ENCODE measurements at places on chromosomes 7 and 10.

DNA sequence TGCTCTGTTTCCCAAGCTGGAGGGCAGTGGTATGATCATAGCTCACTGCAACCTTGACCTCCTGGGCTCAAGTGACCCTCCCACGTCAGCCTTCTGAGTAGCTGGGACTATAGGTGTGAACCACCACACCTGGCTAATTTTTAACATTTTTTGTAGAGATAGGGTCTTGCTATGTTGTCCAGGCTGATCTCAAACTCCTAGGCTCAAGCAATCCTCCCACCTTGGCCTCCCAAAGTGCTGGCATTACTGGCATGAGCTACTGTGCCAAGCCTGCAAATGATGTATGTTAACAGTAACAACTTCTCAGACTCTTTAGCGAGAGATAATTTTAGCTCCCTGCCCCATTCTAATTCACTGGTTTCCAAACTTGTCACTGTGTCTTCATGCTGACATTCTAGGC lies 27.7 kb upstream of the SEPHS1 start:
- no peak for DNase-seq

- DNase-seq, result no peak
These were observed 67.4 kb downstream of the KIAA1549 start for GRCh38 chr7:138913783-138914182.

DNA sequence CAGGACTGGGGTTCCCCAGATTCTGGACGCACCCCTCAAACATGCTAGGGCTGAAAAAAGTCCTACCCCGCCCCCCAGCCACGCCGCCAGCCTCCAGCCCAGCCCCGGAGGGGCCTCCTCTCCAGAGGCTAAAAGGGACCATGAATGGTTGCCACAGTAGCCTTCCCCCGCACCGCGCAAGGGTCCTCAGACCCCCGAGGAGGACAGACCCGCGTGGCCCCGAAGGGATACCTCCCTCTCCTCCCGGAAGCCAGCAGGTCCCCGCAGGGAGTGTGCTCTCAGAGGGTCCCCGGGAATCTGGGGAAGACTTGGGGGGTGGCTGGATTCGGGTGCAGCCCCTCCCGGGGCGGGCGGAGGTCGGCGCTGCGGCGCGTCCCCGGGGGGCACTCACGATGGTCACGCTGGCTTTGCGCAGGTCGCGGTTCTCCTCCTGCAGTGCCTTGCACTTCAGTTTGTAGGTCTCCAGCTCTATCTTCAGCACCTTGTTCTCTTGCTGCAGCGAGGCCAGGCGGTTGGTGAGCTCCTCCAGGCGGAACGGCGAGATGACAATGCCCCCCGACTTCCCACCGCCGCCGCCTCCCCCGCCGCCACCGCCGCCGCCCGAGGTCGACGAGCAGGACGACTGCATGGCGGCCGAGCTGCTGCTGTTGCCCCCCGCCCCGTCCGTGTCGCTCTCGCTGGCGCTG lies 482 bp downstream of the CCDC6 start:
- DNase-seq, result no peak

DNA sequence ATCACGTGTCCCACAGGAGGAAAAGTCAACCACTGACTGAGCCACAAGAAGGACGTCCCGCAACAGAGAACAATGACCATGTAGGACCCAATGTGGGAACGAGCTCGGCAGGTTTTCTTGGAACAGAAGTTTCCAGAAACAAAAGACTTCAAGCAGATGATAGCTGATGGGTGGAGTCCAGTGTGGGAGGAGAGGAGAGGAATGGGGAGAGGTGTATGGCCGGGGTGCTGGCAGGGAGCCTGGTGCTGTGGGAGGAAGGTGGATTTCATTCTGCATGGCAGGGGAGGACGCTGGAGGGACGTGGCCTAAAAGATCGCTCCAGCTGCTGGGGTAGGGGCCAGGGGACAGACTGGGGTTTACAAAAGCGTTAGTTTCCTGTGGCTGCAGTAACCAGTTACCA lies 48.5 kb upstream of the LMTK2 start:
- DNase-seq, result no peak

DNA sequence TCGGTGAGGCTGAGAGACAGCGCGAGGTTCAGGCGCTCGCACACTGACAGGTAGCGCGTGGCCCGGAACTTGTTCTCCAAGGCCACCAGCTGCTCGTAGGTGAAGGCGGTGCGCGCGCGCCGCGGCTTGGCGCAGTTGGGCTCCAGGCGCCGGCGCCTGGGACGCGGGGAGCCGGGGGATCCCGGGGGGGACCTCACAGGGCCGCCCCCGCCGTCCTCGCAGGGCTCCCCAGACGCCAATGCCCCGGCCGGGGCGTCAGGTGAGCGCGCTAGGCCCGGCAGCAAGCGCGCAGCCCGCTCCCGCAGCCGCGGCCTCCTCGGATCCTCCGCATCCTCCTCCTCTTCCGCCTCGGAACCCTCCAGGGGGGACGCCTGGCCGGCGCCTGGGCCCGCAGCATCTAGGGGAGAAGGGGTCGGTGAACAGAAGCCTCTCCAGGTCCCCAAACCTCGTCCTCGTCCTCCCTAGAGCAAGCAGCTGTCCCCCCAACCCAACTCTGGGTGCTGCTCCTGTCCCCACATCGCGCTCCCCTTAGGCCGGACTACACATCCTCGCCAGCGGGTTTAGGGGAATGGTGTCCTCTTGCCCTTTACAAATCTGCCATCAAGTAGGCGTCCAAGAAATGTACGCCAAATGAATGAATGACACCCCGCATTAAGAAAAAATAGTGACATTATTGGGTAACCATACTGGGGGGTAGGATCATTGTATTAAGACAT lies 1.9 kb downstream of the NKX1-2 start:
- no peak for DNase-seq

DNA sequence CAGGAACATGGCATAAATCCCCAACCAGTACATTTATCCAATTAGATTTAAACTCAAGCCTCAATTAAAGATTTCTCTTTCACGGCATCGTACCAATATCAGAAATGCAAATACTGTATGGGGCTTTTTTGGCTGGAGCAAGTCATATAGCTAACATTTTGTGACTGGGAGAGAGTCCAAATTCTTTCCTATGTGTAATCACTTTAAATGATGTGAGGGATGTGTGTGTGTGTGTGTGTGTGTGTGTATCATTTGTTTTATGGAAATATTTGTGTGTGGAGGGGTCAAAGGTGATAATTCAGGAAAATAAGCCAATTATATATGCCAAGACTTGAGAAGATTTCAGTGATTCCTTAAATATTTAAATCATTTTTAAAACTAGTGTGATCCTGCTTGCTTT lies 196.6 kb downstream of the TRIL start:
- DNase-seq, result no peak

GRCh38 chr7:20249376-20249775 lies 32.2 kb upstream of the MACC1 start:
- no peak for DNase-seq

- DNase-seq, result no peak
These were observed 20.9 kb downstream of the TEX36 start for GRCh38 chr10:125661941-125662515.

- DNase-seq, result no peak
These were observed 141.1 kb downstream of the CDK14 start for GRCh38 chr7:90736968-90737939.

DNA sequence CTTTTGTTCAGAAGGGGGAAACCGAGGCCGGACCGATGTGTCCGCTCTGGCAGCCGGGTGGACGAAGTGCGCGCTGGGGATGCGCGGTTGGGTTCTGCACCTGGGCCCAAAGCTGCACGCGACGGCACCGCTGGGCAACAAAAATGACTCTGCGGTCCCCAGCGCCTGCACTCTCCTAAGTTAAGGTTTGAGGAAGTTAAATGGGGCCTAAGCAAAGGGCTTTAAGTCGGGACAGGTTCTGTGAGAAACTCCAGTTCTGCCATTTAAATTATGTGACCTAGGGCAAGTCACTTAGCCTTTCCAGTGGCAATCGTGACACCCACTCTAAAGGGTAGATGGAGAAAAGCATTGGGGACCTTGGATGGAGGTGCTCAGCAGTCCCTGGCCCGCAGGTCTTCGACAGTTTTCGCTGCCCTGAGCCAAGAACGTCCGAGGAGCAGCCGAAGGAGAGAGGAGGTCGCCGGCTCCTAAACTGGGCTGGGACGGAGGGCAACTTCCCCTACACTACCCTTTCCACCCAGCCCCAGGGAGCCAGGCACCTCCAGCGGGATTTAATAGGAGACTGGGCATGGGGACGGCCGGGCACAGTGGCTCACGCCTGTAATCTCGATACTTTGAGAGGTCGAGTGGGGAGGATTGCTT lies 534 bp upstream of the ACBD5 start:
- peak; percentile 54 for DNase-seq

- no peak for DNase-seq
These were observed 15.9 kb downstream of the SH3PXD2A start for GRCh38 chr10:103839519-103839871.

GRCh38 chr10:110765513-110766319 lies 106.0 kb upstream of the PDCD4 start:
- DNase-seq, result no peak

- no peak for DNase-seq
These were observed 97.3 kb upstream of the YAE1 start for GRCh38 chr7:39468808-39469374.

All from hematopoietic multipotent progenitor cell treated with erythropoietin and hydrocortisone succinate and interleukin-3 and kit ligand, for 17 days (in vitro differentiated cells).